NCI-H1092 treated with DMSO at 0.1 percent for 48 hours (cell line): ENCODE measurements at places on chromosomes 4 and X.

DNA sequence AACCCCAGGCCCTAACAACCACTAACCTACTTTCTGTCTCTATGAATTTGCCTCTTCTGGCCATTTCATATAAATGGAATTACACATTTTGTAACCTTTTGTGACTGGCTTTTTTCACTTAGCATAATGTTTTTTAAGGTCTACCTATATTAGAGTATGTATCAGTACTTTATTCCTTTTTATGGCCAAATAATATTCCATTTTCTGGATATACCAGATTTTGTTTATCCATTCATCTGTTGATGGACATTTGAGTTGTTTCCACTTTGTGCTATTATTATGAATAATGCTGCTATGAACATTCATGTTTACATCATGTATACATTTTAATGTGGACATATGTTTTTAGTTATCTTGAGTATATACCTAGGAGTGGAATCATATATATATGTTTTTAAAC lies 35.5 kb downstream of the REPS2 start:
- no peak for DNase-seq

GRCh38 chr4:122747883-122748282 lies 15.4 kb downstream of the BBS12 start:
- DNase-seq, result no peak

- DNase-seq, result no peak
Measured at GRCh38 chr4:74056858-74057562, 18.5 kb upstream of the CXCL3 start.

- peak; percentile 84 for DNase-seq
Measured at GRCh38 chr4:3658530-3658913, 107.7 kb upstream of the ADRA2C start.

DNA sequence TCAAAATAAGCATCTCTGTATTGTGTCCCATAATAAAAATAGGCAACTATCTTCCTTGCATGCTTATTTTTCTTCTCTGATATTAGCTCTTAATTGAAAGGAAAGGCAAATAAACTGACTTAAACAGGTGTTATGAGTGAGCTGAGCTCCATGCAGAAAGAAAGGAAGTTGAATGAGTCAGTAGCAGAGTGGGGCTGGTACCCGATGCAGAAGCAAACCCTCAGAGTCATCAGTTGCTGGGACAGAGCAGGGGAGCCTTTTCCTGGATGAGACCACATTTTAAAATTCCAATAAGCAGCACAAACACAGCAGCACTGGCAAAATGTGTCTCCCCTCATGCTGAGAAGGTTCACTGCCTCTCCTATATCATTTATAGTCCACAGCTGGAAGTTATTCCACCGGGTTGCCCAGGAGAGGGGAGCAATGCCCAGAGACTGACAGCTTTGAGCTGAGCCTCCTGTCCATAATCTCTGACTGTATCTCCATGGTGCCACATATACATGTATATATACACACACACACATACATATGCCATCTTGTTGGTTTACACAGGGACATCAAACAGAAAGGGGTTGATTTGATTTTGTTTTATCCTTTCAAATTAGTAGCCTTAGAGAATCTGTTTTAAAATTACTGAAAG lies 274.3 kb upstream of the PPARGC1A start:
- no peak for DNase-seq

DNA sequence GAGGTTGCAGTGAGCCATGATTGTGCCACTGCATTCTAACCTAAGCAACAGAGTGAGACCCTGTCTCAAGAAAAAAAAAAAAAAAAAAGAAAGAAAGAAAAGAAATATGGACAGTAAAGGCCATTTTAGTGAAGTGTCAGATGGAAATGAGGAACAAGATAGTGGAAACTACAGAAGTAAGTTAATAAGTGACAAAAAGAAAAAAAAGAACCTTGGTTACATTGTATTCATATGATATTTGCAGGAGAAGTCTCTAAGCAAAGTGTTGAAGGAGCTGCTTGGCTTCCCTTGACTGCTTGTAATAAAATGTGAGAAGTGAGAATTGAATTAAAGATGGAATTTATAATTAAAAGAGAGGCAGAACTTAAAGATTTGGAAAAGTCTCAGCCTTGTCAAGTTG lies 73.2 kb downstream of the HOPX start:
- DNase-seq, result no peak

DNA sequence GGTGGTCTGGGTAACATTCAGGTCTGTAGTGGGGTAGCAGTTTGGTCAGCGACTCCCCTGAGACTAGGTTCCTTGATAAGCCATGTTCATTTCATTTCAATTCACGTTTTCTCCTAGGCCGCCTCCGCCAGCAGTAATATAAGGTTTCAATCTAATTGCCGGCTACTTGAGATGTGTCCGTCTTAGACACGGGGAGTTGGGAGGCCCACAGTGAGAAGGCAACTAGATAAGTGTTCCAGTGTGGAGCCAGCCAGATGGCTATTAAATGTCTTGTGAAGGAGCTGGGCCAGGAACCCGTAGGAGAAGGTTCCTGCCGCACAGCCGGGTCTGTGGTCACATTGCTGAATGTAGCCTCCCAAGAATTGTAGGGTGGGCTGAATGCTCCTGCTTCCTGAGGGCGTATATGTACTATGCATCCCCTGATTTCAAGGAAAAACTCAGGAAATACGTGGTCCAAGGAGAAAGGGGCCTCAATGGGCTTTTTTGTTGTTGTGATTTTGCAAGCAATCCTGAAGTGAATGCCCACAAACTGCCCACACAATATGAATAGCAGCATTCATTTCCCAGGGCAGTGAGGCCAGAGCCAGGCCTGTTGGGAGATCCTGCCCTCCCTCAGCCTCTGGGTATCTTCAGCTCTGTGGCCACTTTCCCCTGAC lies 220.6 kb upstream of the RPL34 start:
- no peak for DNase-seq

- no peak for DNase-seq
Measured at GRCh38 chr4:187417721-187418120, 577.9 kb upstream of the ZFP42 start.

DNA sequence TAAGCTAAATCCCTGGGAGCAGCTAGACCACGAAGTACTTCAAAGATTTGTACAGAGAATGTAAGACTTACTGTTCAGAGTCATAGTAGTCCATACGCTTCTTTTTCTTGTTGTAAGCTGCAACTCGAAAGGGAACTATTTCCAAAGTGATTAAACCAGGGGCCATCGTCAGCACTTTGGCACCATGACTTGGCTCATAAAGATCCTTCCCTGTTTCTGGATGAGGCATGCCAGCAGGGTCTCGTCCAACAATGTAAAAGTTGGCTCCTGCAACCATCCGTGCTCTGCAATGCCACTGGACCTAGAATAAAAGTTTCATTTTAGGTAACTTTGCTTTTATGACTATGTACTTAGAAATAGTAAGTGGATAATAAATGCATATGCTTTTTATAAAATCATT lies 88.5 kb downstream of the PAPSS1 start:
- no peak for DNase-seq

DNA sequence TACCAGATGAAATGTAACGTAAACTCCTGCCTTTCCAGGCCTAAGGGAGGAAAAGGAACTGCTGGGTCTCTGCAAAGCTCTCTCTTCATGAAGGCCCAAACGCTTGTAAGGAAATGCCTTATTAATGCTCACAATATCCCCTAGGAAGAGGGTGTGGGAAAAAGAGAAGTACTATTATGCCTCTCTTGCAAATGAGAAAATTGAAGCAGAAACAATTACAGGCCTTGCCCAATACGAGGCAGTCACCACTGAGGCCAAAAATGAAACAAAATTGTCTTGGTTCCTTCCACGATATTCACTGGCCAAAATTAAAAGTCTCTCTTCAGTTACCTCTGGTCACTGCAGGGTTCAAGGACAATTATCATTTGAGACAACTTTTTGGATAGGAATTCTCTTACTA lies 3.2 kb downstream of the SCARB2 start:
- DNase-seq, result no peak

DNA sequence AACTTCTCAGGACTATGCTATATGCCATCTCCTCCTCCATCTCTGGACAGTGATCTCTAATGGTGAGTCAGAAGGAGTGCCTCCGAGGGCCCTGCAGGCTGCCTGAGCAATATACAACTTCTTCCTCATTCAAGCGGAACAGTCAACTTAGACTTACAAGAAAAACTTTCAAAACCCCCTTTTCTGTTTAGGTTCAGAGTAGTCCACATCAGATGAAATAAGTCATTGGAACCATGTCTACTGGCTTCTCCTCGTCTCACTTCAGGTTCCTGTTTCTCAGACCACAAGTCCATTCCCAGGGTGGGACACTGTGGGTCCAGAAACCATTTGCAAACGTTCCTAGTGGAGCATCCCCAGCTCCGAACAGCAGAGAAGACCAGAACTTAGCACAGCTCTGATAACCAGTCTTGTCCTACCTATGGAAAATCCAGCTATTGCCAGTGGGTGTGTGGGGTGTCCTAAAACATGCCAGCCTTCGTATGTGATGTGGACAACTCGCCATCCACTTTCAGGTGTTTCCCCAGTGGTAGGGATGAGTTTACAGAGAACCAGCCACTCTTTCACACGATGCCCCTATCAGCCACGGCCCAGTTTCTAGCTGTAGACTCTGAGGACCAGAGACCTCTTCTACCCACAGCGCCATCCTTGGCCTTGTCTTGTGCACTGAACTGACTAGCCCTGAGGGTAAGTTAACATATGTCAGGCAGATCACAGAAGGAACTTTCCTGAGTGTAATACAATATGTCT lies 32.7 kb upstream of the NKRF start:
- DNase-seq, result no peak

GRCh38 chr4:67714248-67714583 lies 13.3 kb upstream of the UBA6 start:
- DNase-seq, result no peak

DNA sequence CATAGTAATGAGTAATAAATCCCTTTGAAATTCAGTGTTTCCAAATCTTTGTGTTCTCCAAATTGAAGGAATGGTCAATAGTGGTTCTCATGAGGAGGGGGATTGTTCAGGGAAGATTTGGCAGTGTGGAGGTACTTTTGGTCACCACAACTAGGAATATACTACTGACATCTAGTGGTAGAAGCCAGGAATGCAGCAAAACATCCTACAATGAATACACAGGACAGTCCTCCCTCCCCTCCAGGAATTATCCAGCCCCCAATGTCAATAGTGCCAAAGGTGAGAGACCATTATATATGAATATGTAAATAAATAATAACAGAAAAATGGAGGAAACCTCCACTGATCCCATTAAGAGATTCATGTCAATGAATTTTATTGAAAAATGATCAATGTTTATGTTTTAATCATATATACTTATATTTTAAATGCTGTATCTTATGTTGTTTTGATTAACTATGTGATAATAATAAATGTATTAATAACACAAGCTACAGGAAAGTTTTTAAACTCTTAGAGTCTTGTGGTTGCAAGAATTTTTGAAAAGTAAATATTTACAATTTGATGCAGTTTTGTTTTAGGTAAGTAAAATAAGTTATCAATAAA lies 14.4 kb upstream of the FAM9A start:
- peak; percentile 58 for DNase-seq

DNA sequence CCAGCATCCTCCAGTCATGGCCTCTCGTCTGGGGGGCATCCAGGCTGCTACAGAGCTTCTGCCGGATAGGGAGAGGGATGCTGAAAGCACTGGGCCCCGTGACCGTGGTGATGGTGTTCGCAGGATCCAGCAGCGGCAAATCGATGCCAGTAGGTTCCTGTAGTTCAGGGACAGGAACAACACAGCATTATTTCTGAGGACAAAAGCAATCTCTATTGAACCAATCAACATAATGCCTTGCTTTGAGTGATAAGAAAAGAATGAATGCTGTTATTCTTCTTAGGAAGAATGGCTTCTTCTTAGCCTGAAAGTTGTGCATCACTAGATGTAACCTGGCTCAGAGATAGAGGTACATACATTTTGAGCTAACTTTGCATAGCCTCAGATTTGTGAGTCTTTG lies 378.6 kb downstream of the UNC5C start:
- DNase-seq, result no peak

GRCh38 chr4:145177906-145178538 lies 2.4 kb downstream of the OTUD4 start:
- no peak for DNase-seq

DNA sequence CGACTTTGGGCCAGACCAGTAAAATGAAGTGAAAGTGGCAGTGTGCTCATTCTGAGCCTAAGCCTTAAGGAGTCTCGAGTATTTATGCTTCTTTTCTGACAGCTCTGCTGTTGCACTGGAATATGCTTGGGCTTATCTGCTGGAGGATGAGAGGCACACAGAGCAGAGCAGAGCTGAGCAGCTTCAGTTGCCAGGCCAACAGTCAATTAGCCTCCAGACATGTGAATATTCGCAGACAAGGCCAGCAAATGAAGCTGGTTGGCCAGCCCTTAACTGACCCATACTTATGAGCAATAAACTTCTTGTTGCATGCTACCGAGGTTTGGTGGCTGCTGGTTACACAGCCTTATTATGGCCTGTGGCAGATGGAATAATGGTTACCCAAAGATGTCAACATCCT lies 203.0 kb upstream of the GEMIN8 start:
- DNase-seq, result no peak

- DNase-seq, result no peak
Measured at GRCh38 chr4:38235354-38235753, 275.2 kb downstream of the PTTG2 start.

- DNase-seq, result no peak
Measured at GRCh38 chrX:138463476-138463875, 248.0 kb downstream of the FGF13 start.

- no peak for DNase-seq
Measured at GRCh38 chrX:11530621-11531020, 135.1 kb downstream of the ARHGAP6 start.

GRCh38 chr4:3445111-3445820 lies 3.5 kb downstream of the HGFAC start:
- no peak for DNase-seq

DNA sequence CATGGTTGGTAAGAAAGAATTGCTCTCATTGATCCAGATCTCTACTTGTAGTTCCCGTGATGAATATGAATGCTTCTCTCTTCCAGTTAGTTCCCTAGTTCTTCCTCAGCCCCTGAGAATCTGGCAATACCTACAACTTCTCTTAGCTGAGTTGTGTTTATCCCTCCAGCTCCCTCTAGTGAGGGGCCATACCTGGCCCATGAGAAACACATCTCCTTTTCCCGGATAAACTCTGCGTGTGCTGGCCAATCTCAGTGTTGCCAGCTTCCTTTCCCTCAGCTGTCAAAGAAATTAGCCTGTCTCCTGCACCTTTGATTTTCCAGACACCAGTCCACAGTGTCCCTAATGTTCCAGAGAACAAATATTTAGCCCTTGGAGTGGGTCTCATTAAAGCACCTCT lies 5.7 kb downstream of the CBLL2 start:
- DNase-seq, result no peak

GRCh38 chr4:150078041-150078578 lies at the start of gene DCLK2:
DCLK2 (plus strand) TSS chr4:150078445; CDS start chr4:150079028, 583 bp downstream.
- DNase-seq, result peak; percentile 85

GRCh38 chrX:6783912-6784311 lies 249.0 kb upstream of the VCX3A start:
- no peak for DNase-seq

GRCh38 chrX:48531358-48531959 lies 8.1 kb upstream of the TBC1D25 start:
- no peak for DNase-seq

DNA sequence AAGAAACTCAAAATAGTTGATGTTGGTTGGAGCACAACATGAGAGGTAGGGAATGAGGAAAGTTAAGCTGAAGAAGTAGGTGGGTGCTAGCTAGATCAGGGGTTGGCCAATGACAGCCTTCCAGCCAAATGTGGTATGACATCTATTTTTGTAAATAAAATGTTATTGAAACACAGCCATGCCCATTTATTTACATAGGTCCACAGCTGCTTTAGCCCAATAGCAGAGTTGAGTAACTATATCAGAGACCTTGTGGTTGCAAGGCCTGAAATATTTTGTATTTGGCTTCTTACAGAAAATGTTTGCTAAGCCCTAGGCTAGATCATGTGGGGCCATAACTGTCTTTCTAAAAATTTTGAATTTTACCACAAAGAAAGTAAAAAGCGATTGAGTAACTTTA lies 234.9 kb upstream of the CTSO start:
- DNase-seq, result no peak
